Fibroblast of skin of abdomen (primary cell): ENCODE measurements at places on chromosomes 6 and 20.

DNA sequence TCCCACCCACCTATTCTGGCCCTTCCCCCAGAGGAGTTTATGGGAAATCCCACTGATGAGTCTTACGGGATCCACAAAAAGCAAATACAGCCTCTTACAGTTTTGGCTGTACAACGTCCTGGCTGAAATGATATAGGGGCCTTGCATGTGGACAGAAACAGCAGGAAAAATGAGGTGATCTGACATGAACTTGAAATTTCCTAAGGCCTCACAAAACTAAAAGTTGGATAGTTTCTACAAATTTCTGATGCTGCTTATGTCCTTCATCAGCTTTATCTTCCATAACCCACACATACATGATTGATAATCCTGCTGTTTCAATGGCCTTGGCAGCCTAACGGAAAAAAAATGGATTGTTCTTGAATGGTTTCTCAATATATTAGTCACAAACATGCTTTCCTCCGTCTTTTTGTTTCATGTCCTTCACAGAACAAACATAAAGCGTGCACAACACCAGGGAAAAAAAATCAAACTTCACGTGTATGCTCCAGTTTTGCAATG is 118.8 kb downstream of the BMP5 start:
- DNase-seq = no peak

DNA sequence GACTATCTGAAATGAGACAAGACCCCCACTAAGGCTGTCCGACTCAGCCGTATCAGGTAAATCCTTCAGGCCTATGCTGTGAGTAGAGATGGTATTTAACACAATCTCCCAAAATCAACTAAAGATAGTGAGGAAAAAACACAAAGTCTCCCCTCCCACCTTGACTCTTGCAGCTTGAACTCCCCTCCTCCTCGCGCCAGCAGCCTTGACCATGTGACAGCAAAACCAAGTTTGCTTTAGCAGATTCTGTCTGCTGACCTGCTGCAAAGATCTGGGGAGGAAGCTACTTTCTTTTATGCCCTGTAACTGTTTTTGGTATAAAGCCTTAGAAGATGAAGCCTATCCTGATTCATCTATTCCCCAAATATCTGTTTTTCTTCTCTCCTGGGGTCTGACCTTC is 509.5 kb downstream of the CDH26 start:
- DNase-seq = no peak

DNA sequence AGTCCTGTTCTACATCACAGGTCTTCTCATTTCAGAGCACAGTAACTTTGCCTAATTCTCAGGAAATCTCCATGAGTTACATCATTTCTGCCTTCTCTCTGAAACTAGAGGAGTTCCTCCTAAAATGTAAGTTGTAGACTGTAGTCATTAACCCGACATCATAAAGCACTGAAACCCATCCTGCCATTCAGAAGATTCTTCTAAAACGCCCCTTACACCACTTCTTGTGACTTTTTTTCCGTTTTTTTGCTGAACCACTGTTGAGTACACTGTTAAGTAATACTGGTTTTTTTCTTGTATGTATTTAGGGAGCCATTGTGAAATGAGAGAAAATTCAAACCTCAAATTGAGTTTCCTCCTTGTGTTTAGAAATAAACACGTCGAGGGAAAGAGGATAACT is 117.3 kb downstream of the MAP3K4 start:
- DNase-seq = no peak

GRCh38 chr20:43961541-43962471 is 47.2 kb downstream of the TOX2 start:
- DNase-seq = no peak

- DNase-seq = peak; percentile 80
Measured at GRCh38 chr6:112780498-112781096, 433.5 kb downstream of the RFPL4B start.

GRCh38 chr6:26196846-26197635 is 109.8 kb downstream of the HFE start:
- peak; percentile 92 for DNase-seq
